ENCODE measurements at places on chromosomes 5 and 9. TPM values are rescaled to one million over a fixed set of nuclear protein-coding genes. Genes with fewer than 3 reads are reported as not detected.
A peak's percentile ranks its signal among the peaks of the same experiment; 100 is the strongest.

The TRAF1 gene
- 5.7 TPM for total RNA-seq

DNA sequence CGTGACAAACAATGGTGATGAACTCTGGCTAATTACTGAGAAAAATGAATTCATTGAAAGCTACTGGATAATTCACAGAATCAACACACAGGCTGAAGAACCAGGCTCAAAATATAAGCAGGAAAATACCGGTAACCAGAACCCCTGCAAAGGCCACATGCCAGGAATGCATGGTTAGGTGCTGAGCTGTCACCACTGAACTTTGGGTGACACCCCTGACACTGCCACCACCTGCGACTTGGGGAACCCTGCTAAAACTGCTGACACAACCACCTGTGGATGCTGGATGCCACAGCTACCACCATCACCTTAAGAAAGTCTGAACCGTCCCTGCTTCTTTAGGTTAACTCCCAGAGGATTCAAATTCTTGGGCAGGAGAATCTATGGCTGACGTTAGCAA, 72.0 kb upstream of the NR4A3 start:
- DNase-seq, result peak; percentile 58

GRCh38 chr9:129458155-129458661, 162.7 kb downstream of the C9orf50 start:
- DNase-seq, result peak; percentile 75

The SLC26A2 gene
- 11.9 TPM for total RNA-seq

DNA sequence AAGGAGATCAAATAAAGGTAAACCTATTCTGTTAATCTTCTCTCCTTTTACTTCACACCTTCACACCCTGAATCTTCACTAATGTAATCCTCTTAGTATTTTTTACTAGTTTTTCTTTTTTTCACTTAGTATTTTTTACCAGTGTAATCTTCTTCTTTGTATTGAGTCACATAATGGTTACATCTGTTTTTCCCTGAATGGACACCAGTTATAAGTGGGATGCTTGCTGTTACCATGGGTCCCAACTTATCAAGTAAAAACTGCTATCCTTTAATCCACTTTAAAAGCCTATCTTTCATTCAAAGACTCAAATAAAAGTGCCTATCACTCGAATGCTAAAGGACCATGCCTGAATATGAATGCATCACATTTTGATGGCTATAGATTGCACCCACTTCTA, 15.1 kb downstream of the ZFAND5 start:
- DNase-seq, result no peak

DNA sequence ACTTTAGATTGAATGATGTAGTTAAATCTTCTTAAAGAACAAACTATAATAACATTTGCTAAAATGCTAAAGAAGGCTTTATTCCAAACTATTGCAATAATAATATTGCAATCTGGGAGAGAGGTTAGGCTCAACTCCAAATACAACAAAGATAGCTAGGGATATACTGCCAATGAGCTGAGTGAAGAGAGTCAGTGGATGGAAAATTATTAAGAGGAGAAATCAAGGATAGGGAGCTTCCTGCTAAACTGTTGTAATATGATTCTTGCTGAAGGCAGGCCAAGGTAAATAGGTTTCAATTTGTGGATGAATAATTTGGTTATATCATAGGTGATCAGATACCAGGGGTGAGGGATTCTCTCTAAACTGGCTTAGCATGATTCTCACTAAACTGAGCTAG, 1651.5 kb downstream of the EFNA5 start:
- no peak for DNase-seq

- no peak for DNase-seq
Observed at GRCh38 chr9:96771124-96771523, 6.8 kb downstream of the ZNF510 start.

DNA sequence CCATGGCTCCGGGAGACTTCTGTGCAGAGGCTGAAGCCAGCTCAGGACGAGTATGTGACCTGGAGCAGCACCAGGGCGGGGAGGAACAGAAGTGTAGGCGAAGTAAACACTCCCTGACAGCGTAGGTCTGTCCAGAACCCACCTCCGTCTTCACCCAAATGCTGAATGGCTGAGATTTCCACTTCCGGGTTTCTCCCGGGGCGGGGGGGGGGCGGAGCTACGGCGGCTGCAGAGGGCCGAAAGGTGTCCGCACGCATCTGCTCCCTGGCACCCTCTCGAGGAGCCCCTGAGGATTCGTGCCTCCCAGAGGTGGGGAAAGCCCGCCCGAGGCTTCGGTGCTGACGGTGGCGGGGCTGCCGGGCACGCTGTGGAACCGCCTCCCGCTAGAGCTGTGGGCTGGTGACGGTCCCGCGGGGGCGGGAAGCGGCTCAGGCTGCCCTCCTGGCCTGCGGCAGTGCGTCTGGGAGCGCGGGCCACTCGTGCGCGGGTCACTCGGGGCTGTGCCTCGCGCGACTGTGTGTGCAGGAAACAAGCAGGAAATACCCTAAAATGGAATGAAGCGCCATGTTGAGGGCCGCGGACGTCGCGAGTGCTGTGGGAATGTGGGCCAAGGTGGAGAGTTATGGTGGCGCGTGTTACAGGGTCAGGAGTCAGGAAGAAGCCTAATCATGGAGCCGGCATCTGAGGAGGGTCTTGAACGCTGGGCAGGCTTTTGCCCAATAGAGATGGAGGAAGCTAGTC, 1425.4 kb downstream of the FOXD4L5 start:
- peak; percentile 1 for DNase-seq

GRCh38 chr5:645421-645820, 33.3 kb downstream of the CEP72 start:
- DNase-seq, result no peak

DNA sequence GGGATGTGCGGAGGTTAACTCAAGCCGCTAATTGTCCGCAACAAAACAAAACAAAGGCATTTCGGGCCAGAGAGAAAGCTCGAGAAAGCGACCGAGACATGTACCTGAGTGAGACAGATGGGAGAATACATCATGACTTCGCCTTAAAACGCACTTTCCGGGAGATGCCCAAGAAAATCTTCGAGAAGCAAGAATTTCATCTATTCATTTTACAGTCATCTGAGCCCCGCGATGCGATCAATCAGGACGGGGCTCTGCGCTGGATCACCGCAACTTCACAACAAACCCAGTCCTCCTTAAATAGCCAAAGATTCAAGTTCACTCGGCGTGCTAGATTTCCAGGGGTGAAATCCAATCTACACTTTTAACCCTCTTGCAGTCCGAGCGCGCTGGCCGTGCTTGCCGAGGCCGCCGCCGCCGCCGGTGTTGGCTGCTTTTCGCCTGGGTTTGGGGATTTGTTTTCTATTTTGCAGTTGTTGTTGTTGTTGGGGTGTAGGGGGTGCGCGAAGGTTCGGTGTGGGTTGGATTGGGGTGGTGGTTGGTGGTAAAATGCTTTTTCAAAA, 482 bp downstream of the NFIB start:
- DNase-seq, result peak; percentile 53

DNA sequence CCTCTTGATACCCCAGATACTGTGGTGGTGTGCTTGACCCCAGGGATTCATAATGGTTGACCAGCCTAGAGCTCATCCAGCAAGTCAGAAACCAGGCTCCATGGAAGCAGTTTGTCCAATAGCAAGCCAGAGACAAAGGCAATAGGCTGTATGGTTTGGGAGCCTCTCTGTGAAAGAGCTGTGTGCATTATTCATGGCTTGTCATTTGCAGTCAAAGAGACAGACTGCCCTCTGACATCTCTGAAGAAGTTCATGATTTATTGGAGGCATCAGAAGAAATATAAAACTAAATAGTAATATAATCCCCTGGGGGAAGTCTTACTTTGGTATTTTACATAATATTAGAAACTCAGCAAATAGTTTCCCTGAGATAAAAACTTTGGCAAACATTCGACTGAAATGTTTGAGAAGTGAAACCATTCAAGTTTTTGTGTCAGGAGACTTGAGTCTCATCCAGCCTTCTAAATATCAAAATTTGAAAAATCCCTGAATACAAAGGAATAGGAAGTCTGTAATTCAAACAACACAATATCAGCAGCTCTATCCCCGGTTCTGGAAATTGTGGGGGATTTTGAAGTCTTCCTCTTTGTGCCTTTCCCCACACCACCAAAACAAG, 250.3 kb downstream of the ZSWIM6 start:
- no peak for DNase-seq

The KIF20A gene
- 133 TPM for total RNA-seq

DNA sequence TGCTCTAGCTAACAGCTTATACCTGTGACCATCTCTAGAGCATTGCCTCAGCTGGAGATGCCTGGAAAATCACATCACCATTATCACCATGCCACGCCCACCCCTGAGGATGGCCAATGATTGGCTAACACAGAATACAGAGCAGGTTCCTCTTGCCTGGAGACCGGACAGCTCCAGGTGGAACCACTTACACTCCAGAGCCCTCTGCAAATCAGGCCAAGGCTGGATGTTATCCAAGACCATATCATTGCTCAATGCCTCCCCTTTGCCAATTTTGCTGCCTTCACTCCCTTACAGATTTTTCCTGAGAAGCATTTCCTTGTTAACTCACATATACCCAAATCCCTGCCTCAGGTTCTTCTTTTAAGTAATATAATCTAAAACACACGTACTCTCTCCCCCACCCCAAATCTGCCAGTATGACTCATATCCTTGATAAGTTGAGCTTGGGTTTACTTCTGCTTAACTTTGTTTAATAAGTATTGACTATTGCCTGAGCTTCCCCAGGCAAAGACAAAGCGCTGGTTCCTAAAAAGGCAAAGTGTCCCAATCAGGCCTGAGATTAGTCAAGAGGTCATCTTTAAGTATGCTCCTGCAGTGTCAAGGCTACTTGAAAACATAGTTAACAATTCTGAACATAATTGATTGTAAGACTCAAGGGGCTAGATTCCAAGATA, 309.6 kb downstream of the EPB41L4A start:
- peak; percentile 54 for DNase-seq

- no peak for DNase-seq
Observed at GRCh38 chr5:167902298-167902697, 389.1 kb upstream of the WWC1 start.

The GABRG2 gene
- total RNA-seq, result not detected

The SURF2 gene
- total RNA-seq, result 19.8 TPM

The ANXA2R gene
- 1.4 TPM for total RNA-seq

DNA sequence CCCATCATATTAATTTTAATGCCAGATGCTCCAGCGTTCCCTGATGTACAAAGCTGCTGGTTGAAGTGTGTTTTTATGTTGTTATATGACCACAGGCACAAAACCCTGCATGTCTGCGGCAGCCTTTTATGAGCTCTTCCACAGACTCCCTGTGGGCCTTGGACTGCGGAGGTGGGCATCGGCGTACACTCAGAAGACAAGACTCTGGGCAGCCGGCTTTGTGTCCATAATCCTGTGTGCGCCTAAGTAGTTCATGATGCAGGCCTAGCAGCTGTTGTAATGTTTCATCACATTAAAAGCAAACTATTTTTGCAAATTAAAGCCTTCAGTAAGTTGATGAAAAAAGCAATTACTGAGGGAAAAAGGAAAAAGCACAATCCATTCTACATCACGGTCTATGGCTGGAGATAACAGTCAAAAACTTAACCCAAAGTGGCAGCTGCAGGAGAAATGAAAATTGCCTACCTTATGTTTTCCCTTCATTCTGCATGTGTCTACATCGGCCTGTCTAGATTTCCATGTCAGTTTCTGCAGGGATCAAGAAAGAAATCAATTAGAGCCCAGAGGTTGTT, 78.8 kb downstream of the SEMA6A start:
- no peak for DNase-seq

- DNase-seq, result no peak
Observed at GRCh38 chr9:127550751-127551150, 61.3 kb upstream of the STXBP1 start.

DNA sequence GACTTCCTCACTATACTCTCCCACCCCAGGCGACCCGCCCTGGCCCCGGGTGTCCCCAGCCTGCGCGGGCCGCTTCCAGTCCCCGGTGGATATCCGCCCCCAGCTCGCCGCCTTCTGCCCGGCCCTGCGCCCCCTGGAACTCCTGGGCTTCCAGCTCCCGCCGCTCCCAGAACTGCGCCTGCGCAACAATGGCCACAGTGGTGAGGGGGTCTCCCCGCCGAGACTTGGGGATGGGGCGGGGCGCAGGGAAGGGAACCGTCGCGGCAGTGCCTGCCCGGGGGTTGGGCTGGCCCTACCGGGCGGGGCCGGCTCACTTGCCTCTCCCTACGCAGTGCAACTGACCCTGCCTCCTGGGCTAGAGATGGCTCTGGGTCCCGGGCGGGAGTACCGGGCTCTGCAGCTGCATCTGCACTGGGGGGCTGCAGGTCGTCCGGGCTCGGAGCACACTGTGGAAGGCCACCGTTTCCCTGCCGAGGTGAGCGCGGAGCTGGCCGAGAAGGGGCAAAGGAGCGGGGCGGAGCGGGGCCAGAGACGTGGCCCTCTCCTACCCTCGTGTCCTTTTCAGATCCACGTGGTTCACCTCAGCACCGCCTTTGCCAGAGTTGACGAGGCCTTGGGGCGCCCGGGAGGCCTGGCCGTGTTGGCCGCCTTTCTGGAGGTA, 2.1 kb downstream of the CA9 start:
- no peak for DNase-seq

GRCh38 chr5:74648835-74649293, 8.3 kb upstream of the ENC1 start:
- peak; percentile 66 for DNase-seq

GRCh38 chr5:58582019-58582802, 664 bp upstream of the RAB3C start:
- DNase-seq, result peak; percentile 7

The CDO1 gene
- total RNA-seq, result 0.05 TPM
